COR-L47 (cell line): ENCODE measurements at places on chromosomes 16 and 17.
A peak's percentile ranks its signal among the peaks of the same experiment; 100 is the strongest.

GRCh38 chr16:66357523-66357928 lies 9.0 kb upstream of the CDH5 start:
- DNase-seq, result peak; percentile 41

GRCh38 chr16:22903716-22904115 lies 89.8 kb downstream of the HS3ST2 start:
- no peak for DNase-seq

DNA sequence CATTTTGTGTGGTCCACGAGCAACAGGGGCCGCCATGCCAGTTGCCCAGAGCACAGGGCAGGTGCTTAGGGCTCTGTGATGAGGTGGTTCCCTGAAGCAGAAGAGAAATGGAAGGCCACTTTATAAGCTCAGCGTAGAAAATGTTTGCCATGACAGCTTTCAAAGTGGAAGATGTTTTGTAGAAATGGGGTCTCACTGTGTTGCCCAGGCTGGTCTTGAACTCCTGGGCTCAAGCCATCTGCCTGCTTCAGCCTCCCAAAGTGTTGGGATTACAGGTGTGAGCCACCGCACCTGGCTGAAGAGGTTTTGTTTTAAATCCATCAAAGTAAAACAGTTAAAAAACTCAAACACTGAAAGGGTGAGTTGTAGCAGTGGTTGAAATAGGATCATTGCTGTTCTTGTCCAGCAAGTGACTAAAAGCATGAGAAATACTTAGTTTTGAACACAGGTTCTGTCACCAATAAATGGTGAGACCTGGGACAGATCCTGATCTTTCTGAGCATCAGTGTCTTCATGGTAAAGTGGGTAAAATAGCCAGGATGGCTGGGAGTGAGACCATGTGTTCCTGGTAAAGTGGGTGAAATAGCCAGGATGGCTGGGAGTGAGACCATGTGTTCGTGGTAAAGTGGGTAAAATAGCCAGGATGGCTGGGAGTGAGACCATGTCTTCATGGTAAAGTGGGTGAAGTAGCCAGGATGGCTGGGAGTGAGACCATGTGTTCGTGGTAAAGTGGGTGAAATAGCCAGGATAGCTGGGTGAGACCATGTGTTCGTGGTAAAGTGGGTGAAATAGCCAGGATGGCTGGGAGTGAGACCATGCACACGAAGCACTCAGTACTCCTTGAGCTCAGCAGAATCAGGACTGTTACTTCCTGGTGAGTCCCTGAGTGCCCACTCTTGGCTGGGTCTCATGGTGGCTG lies 46.0 kb downstream of the BANP start:
- no peak for DNase-seq

- DNase-seq, result no peak
Observed at GRCh38 chr17:48385319-48385718, 44.7 kb downstream of the SKAP1 start.

DNA sequence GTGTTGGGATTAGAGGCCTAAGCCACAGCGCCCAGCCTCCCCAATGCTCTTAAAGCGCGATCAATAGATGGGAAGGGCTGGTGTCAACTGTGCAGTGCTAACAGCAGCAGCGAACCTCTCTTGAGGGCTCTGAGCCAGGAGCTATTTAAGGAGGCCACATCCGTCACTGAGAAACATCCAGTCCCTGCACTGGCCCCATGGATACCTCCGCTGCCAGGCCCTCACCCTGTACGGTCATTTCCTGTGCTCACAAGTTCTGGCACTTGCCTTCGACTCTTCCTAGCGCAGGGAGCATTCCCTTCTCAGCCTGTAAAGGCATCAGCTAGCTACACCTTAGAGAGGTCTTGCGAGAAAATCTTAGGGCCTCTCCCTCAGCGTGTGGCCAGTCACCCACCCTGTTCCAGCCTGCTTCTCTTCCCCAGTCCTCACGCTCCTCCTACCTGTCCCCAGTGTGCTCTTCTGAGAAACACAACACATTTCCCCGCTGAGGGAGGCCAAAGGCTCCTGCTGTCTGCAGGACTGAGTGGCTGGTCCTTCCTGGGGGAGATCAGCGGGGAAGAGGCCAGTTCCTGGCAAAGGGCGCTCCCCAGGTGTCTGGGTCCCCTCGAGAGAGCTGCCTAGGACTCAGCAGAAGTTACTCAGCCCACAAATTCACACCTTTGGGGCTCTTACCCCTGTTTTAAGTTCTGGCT lies 28.6 kb downstream of the GTF3C1 start:
- no peak for DNase-seq

- DNase-seq, result no peak
Observed at GRCh38 chr17:34251186-34251585, 3.9 kb upstream of the CCL2 start.

GRCh38 chr16:48565752-48566151 lies 44.2 kb downstream of the N4BP1 start:
- no peak for DNase-seq

DNA sequence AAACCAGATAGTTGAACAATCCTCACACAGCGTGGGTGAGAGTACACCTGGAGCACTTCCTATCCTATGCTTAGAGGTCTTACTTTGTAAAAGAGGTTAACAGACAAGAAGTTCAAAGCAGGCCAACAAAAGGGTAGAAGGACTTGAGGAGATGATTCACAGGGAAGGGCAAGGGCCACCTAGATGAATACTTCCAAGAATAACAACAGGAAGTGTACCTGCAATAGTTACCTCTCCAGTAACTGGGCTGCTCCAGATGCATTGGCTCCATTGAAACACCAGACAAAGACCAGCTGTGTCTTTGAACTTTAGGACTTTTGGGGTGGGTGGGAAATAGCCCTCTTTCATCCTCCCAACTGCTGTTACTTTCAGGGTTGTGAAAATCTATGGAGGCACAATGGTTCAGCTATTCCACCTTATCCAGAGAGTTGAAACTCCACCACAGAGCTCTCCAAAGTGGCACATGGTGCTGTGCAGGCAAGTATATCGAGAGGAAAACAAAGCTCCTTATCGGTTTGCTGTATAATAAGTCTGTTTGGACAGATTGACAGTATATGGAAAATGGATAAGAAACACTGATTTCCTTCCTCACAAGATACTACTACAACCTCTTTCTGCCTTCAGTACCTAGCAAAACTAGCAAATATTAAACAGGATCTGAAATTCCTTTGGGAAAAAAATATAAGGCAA lies 22.7 kb downstream of the RNF43 start:
- DNase-seq, result no peak

DNA sequence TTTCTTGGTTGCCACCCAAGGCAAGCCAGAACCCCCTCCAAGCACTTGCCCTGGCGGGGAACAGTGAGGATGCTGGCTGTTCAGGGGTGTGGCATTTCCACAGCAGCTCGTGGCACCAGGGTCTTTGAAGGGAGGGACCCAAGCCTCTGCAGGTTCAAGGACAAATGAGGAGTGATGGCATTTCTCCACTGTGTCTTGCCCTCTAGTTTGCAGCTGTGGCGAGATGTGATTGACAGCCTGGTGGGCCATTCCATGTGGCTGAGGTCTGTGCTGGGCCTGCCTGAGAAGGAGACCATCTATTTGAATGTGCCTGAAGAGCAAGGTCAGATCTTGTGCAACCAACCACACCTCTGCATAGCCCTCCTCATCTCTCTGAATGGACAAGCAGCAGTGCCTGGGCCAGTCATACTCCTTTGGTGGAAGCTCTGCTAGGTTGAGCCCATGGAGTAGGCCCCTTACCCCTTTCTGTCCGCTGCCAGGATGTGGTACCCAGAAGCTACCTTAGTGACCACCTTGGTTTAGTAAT lies 4.5 kb upstream of the EPN3 start:
- no peak for DNase-seq
